ENCODE measurements at places on chromosomes 2 and 18. TPM values are rescaled to one million over a fixed set of nuclear protein-coding genes. Genes with fewer than 3 reads are reported as not detected.

Gene WDR75
- 49.7 TPM for total RNA-seq

Gene MEP1B
- total RNA-seq: not detected

Gene XDH
- 0.17 TPM for total RNA-seq

Gene GREB1
- 0.10 TPM for total RNA-seq

Gene SAP130
- 36.8 TPM for total RNA-seq

All from activated CD4-positive, alpha-beta T cell treated with anti-CD3 and anti-CD28 coated beads, Interleukin-2, amount 10 ng/mL, durations not matched to agents 7 days and 5 days (primary cell).